Activated CD4-positive, CD25-positive, alpha-beta regulatory T cell treated with anti-CD3 and anti-CD28 coated beads, Interleukin-2, amount 50 U/mL, for 16 hours (primary cell): ENCODE measurements at places on chromosomes 1 and 21.

- no peak for DNase-seq
Measured at GRCh38 chr1:245990315-245991022, 516.6 kb downstream of the SMYD3 start.

- peak; percentile 36 for DNase-seq
Measured at GRCh38 chr1:24955161-24955560, 25.1 kb upstream of the RUNX3 start.

- no peak for DNase-seq
Measured at GRCh38 chr1:210222340-210223006, 10.1 kb upstream of the SERTAD4 start.

GRCh38 chr1:180169640-180170195, 15.0 kb downstream of the QSOX1 start:
- no peak for DNase-seq

DNA sequence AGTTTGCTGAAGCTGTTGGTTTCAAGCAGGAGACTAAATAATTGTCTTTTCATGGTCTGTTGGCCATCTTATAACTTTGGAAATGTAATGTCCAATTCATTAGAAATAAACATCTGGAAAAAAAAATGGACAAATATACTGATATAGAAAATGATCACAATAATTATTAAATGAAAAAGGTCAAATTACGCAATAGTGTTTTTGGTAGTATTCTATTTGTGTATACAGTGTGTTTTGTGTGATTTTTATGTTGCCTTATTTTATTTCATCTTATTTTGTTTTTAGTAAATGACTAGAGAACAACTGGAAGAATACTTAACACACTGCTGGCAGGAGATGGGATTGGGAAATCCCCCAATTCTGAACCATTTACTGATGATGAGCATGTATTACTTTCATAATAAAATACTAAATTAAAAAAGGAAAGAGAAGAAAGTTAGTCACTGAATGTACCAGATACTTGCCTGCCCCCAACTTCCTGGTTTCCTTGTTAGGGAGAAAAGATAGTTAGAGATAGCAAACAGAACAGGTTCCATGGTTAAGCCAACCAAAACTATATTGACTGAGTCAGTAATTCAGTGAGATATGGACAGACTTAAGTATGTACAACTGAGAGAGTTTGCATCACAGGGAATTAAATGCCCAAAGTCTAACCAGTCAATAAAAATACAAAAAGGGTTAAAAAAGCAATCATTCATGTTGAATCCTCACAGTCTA, 24.0 kb upstream of the SAMD13 start:
- no peak for DNase-seq

DNA sequence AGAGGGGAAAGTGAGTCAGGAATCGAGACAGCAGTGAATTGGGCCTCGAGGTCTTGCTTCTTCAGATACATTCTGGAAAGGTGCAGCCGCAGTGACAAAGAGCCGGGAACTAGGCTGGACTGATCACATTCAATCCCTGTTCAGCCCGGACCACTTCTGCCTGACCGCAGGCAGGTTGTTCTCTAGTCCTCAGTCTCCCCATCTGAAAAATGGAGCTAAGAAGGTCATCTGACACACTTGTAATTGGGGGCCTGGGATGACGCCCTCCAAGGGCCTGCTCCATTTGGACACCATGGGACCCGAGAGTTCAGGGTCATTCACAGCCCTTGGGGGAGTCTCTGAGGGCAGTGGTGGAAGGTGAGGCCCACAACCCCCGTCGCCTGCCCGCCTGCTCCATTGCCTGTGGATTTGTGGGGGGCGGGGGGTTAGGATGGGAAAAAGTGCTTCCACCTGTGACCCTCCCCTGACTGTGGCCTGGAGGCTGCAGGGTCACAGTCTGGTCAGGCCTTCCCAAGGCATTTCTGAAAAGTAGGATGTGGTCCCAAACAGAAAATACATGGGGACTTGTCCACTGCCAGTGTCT, 87.9 kb upstream of the CSF3R start:
- DNase-seq = no peak

- no peak for DNase-seq
Measured at GRCh38 chr21:36565540-36565939, 85.6 kb upstream of the CLDN14 start.
